PC-3 (cell line): ENCODE measurements at places on chromosomes 1 and 21. TPM values are rescaled to one million over a fixed set of nuclear protein-coding genes. Genes with fewer than 3 reads are reported as not detected.
A peak's percentile ranks its signal among the peaks of the same experiment; 100 is the strongest.

GRCh38 chr21:34670962-34671348 is 2.2 kb downstream of the CLIC6 start:
- no peaks in the 10 kb centered on the region for H3K27me3 ChIP-seq
- no peak overlapping the region for H3K27ac ChIP-seq
- no peak overlapping the region for H3K4me3 ChIP-seq

GRCh38 chr1:9840176-9840575 is 16.4 kb upstream of the CLSTN1 start:
- H3K27ac ChIP-seq: no peak overlapping the region
- no peak overlapping the region for H3K4me3 ChIP-seq
- no peaks in the 10 kb centered on the region for H3K27me3 ChIP-seq
- H3K36me3 ChIP-seq: no peaks in the 10 kb centered on the region
- no peak for DNase-seq

- no peaks in the 10 kb centered on the region for H3K36me3 ChIP-seq
- H3K4me1 ChIP-seq: peaks cover 20% of the 10 kb centered on the region
- H3K27ac ChIP-seq: no peak overlapping the region
- H3K4me3 ChIP-seq: no peak overlapping the region
- DNase-seq: no peak
- no peaks in the 10 kb centered on the region for H3K27me3 ChIP-seq
Measured at GRCh38 chr1:162144853-162145252, 75.4 kb downstream of the NOS1AP start.

- no peak for DNase-seq
- no peaks in the 10 kb centered on the region for H3K36me3 ChIP-seq
- no peak overlapping the region for H3K4me3 ChIP-seq
- H3K27me3 ChIP-seq: no peaks in the 10 kb centered on the region
- no peak overlapping the region for H3K27ac ChIP-seq
Measured at GRCh38 chr1:245016700-245017099, 138.1 kb upstream of the KIF26B start.

GRCh38 chr1:14003552-14003951 is 303.6 kb downstream of the PRDM2 start:
- no peaks in the 10 kb centered on the region for H3K4me1 ChIP-seq
- peaks cover 8% of the 10 kb centered on the region; the same call in 1 of the 2 replicates for H3K27me3 ChIP-seq
- no peaks in the 10 kb centered on the region for H3K36me3 ChIP-seq
- H3K4me3 ChIP-seq: no peak overlapping the region
- H3K27ac ChIP-seq: no peak overlapping the region

- no peaks in the 10 kb centered on the region for H3K36me3 ChIP-seq
- peaks cover 16% of the 10 kb centered on the region for H3K27me3 ChIP-seq
- H3K4me1 ChIP-seq: no peaks in the 10 kb centered on the region
- DNase-seq: peak; percentile 2
Measured at GRCh38 chr1:119409731-119410130, 5.2 kb upstream of the HSD3B2 start.

- DNase-seq: no peak
- H3K27ac ChIP-seq: no peak overlapping the region
- no peak overlapping the region for H3K4me3 ChIP-seq
- H3K27me3 ChIP-seq: no peaks in the 10 kb centered on the region
- no peaks in the 10 kb centered on the region for H3K4me1 ChIP-seq
Measured at GRCh38 chr21:24310788-24311187, 1296.5 kb downstream of the MRPL39 start.

Gene C8A
- total RNA-seq: not detected in 2 replicates

GRCh38 chr1:117633423-117633822 is 27.6 kb downstream of the TENT5C start:
- H3K4me1 ChIP-seq: peaks cover 56% of the 10 kb centered on the region
- no peak overlapping the region for H3K4me3 ChIP-seq
- H3K27ac ChIP-seq: peak overlapping the region; percentile 88; the same call in 1 of the 2 replicates
- H3K36me3 ChIP-seq: no peaks in the 10 kb centered on the region

DNA sequence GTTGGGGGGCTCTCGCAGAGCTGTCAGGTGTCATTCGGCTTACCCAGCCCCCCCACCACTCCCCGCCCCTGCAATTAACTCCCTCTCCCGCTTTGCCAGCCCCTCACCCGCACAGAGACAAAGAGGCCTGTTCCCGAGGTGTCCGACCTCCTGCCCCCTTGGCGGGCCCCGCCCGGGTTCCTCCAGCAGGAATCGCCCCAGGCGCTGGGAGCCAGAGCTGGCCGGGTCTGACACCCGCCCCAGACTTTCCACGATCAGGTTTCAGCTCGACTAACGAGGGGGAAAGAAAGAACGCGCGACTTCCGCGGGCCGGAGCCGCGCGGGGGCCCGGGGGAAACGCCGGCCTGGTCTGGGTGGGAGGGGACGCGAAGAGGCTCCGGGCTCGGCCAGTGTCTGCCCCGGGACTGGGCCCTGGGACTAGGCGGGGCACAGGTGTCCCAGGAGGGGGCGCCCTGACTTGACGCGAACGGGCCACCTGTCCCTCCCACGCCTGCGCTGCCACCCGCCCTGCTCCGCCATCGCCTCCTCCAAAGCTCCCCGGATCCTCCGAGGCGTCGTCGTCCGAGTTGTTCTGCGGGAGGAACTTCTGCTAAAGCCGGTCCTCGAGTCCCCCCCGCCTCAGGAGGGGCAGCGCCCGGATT is 36.4 kb upstream of the HHAT start:
- no peaks in the 10 kb centered on the region for H3K36me3 ChIP-seq
- H3K27me3 ChIP-seq: no peaks in the 10 kb centered on the region
- DNase-seq: peak; percentile 57
- H3K27ac ChIP-seq: no peak overlapping the region

DNA sequence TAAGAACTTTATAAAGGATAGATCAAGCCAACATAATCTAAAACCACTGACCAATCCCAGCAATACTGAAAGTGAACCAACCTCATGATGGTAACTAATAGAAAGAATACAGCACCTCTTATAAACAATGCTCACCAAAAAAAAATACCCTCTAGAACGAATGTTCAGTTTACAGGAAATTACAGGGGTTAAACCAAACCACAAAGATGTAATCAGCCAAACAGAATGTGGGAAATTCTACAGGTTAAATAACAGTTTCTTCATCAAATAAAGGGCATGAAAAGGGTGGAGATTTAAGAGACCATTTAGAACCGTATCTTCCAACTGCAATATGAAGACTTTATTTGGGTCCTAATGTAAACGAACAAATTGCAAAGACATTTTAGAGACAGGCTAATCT is 30.4 kb downstream of the ARID4B start:
- no peaks in the 10 kb centered on the region for H3K27me3 ChIP-seq
- peaks cover 8% of the 10 kb centered on the region for H3K4me1 ChIP-seq
- peaks cover 4% of the 10 kb centered on the region for H3K36me3 ChIP-seq

DNA sequence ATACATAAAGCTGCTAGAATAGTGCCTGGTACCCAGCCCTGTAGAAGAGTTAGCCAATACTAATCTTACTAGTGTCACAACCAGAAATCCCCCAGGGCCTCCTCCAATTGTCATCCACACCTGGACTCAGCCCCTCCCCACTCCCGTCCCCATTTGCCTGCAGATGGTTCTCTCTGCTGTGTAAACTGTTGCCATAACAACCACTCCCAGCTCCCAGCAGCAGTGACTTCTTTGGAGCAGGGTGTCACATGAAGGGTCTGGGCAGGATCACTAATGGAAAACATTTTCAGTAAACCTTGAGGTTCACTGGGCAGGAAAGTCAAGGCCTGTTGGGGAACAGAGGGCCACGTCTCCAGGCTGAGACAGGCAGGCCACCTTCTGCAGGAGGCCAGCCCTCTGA is 126.0 kb upstream of the IPO9 start:
- no peaks in the 10 kb centered on the region for H3K36me3 ChIP-seq
- H3K4me3 ChIP-seq: no peak overlapping the region
- H3K4me1 ChIP-seq: no peaks in the 10 kb centered on the region
- DNase-seq: no peak

Gene NMNAT2
- 6.0 and 6.6 TPM in 2 replicates for total RNA-seq

GRCh38 chr1:86523670-86524354 is 23.1 kb upstream of the CLCA4 start:
- DNase-seq: no peak
- H3K27me3 ChIP-seq: 0 out of 2 replicates have a peak, but pooled peaks cover 6% of the 10 kb centered on the region
- no peaks in the 10 kb centered on the region for H3K4me1 ChIP-seq
- H3K27ac ChIP-seq: no peak overlapping the region
- no peak overlapping the region for H3K4me3 ChIP-seq

DNA sequence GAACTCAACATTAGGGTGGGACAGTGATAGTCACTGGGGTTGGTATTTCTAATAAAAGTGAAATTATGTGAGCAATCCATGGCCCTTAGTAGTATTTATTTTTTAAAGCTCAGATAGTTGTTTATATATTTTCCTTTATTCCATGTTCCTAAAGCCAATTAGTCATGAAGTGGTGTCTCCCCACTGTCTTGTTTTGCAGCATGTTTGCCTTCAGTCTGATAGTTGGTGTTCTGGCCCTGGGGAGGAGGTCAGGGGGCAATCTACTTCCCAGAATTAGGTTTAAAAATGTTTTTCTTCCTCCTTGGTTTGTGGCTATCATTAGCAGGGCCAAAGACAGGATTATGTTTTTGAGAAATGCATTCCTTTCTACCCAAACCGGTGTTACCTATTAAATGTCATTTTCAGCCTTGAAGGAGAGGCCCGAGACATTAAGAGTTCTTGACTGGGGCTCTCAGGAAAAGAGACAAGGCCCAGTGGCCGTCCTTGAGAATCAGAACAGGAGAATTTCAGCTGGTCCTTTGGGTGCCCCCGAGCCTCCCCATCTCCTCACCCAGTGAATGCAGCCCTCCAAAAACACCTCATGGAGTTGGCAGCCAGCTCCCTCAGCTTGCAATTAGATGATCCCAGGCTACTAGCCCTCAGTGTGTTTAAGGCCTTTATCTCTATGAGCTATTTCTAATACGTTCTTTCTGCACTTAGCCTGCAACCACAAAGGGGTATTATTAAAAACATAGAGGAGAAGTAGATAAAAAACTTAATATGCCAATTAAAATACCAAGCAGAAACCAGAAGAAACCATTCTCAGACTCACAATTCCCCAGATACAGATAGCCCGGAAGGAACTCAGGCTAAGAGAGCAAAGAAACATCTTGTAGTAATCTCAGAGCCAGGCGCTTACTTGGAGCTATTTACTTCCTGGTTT is 71.3 kb upstream of the NGF start:
- peaks cover 20% of the 10 kb centered on the region; the same call in 1 of the 2 replicates for H3K4me1 ChIP-seq
- H3K36me3 ChIP-seq: no peaks in the 10 kb centered on the region
- H3K4me3 ChIP-seq: no peak overlapping the region
- H3K27me3 ChIP-seq: no peaks in the 10 kb centered on the region
- no peak overlapping the region for H3K27ac ChIP-seq

Gene TEX35
- total RNA-seq: not detected in 2 replicates

Gene LRRC71
- total RNA-seq: 0.11 TPM in 1 of 2 replicates, not detected in the other

DNA sequence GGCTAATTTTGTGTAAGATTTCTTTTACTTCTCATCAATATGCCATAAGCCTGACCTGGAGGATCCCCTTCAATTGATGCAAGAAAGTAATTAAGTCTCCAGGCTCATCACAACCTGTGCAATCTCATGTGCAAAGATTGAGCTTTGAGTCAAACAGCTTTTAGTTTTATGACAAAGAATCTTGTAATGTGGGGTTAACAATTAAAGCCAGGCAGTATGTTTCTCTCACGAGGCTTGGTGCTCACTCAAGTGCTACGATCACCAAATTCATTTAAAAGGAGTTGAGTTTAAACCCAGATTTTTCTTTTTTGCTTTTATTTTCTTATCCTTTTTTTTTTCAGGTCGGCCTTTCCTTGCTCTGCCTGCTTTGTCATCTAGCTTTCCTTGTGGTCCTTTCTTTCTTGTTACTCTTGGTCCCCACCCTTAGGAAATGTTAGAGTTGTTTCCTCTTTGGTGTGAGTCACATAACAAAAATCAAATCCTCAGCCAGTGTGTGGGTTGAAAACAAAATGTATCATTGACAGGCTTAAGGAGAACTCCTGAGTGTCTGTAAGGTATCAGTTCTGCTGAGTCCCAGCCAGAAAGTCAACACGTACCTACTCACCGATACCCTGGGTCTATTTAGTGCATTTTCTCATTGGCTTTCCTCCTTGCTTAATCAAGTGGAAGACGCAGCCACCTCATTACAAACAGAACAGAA is 1037.2 kb downstream of the ADGRL2 start:
- H3K4me3 ChIP-seq: no peak overlapping the region
- 0 out of 2 replicates have a peak, but pooled peaks cover 3% of the 10 kb centered on the region for H3K27me3 ChIP-seq
- H3K4me1 ChIP-seq: 0 out of 2 replicates have a peak, but pooled peaks cover 7% of the 10 kb centered on the region
- H3K36me3 ChIP-seq: no peaks in the 10 kb centered on the region
- DNase-seq: peak; percentile 41
- H3K27ac ChIP-seq: no peak overlapping the region

- no peak for DNase-seq
- peak overlapping the region; percentile 70; the same call in 1 of the 2 replicates for H3K27ac ChIP-seq
- peak overlapping the region; percentile 86 for H3K4me3 ChIP-seq
- peaks cover 22% of the 10 kb centered on the region for H3K36me3 ChIP-seq
- peaks cover 36% of the 10 kb centered on the region for H3K4me1 ChIP-seq
- H3K27me3 ChIP-seq: no peaks in the 10 kb centered on the region
Measured at GRCh38 chr1:32220746-32221580, 1.2 kb downstream of the TMEM234 start.

DNA sequence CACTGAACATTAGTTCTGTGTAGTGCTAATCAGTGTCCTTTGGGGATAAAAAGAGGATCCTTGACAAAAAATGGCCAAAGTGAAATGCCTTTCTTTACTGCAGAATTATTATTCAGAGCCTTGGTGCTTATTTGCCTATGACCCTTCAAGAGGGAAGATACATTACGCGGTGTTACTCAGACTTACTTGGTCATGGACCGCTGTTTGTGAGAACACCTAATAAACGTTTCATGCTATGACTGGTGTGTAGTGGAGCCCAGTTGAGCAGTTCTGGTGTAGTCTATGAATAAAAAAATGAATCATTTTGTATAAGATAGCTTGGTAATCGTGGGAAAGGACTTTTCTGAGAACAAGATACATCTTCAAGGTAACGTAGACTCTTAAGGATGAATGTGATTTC is 8.3 kb downstream of the NFYC start:
- H3K4me3 ChIP-seq: no peak overlapping the region
- no peaks in the 10 kb centered on the region for H3K36me3 ChIP-seq
- DNase-seq: no peak
- H3K27me3 ChIP-seq: no peaks in the 10 kb centered on the region
- peaks cover 3% of the 10 kb centered on the region; the same call in 1 of the 2 replicates for H3K4me1 ChIP-seq

Gene HFM1
- not detected in 2 replicates for total RNA-seq

- H3K27ac ChIP-seq: peak overlapping the region; percentile 91
- peaks cover 44% of the 10 kb centered on the region for H3K4me1 ChIP-seq
- no peaks in the 10 kb centered on the region for H3K27me3 ChIP-seq
Measured at GRCh38 chr1:12615865-12616708, 1.9 kb downstream of the DHRS3 start.

DNA sequence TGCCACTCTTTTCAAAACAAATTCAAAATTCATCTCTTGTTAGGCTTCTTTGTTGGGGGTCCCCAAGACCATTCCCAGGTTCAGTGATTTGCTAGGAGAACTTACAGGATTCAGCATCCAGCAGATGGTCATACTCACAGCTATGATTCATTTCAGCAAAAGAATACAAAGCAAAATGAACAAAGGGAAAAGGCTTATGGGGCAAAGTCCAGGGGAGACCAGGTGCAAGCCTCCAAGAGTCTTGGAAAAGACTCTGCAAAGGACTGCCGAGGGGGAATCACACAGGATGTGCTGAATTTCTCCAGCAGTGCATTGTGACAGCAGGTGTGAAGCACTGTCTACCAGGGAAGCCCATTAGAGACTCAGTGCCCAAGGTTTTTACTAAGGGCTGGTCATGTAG is 7.3 kb downstream of the TRAF5 start:
- no peaks in the 10 kb centered on the region for H3K36me3 ChIP-seq
- H3K27ac ChIP-seq: no peak overlapping the region
- H3K4me3 ChIP-seq: no peak overlapping the region
- H3K27me3 ChIP-seq: no peaks in the 10 kb centered on the region
